ENCODE measurements at places on chromosomes 4 and X.

DNA sequence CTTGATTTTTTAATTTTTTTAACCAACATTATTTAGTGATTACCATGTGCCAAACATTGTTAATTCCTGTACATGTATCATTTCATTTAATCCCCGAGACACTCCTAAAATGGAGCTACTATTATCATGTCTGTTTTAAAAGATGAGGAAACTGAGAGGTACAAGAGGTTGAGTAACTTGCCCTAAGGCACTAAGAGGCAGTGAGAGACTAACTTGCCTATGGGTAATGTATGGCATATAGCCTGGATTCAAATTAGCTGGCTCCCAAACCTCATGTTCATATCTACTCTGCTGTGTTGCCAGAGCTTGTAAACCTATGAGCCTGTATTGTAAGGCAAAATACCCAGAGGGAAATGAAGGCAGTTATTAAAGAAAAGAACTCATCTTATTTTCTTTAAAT lies 443.6 kb downstream of the IL15 start:
- no peak for DNase-seq

DNA sequence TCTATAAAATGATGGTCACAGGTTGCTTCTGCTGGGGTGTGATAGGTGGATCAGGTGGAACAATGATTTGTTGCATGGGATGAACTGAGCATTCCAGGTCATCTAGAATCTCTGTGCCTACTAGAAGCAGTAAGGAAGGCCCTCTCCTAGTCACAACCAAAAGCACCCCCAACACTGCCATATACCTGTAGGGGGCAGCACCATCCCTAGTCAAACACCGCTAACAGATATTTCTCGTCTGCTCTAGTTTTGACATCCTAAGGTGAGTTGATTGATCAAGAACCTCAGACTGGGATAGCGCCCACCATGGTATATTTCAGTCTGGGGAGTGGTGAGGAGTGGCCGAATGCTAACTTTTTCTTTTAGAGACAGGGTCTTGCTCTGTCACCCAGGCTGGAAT lies 160.2 kb downstream of the NHS start:
- no peak for DNase-seq

GRCh38 chr4:36328130-36328529 lies 46.7 kb downstream of the DTHD1 start:
- peak; percentile 65 for DNase-seq

DNA sequence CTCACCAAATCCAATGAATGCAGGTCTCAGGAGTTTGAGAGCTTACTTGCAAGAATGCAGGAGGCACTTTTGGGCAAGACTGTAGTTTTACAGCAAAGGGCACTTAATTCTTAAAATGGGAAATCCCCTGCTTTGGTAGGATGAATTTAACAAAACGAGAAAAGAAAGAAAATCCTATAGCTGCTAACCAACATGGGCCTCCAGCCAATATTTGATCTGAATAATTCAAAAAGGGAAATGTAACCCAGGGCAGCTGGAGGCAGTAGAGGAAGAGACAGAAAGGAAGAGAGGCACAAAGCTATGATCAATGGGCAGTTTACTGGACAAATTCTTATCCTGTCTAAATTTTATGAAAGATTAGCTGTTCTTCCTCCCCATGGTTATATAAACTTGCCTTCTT lies 142.3 kb downstream of the SH3KBP1 start:
- DNase-seq, result no peak

DNA sequence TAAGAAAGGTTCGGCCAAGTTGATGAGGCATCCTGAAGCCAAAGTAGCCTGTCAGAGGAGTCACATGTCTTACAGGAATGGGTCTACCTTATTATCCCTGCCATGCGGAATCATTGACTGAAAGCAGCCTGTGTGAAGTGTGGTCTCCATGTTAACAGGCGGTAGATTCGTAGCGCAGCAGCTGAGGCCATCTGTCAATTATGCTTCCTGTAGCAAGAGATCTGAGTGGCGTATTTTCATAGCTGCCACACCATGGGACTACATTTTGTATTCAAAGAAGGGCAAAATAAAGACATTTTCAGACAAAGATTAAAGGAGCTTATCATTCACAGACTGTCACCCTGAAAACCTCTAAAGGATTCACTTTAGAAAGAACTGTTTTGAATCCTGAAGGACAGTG lies 11.2 kb upstream of the MED14 start:
- DNase-seq, result no peak

DNA sequence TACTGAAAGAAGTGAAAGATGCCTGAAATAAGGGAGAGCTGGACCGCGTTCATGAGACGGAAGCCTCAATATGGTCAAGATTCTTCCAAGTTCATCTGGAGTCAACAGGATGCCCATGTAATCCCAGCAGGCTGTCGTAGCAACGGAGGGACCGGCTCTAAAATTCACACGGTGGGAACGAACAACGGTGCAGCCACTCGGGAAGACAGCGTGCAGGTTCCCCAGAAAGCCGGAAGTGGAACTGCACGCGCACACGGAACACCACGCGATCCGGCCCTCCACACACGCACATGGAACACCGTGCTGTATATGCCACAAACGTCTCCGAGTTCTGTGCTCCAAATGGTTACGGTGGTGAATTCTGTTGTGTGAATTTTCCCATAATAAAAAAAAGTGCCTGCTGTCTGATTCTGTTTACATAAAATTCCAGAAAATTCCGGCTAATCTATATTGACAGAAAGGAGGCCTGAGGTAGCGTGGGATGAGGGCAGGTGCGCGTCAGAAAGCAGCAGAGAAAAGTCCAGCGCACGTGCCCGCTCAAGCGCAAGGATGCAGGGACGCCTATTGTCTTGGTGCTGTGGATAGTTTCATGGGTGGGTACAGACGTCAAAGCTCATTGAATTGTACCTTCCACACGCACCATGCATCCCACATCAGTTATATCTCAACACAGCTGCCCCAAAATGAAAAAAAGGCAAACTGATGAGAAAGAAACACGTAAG lies 31.2 kb downstream of the PPP2R3B start:
- no peak for DNase-seq

DNA sequence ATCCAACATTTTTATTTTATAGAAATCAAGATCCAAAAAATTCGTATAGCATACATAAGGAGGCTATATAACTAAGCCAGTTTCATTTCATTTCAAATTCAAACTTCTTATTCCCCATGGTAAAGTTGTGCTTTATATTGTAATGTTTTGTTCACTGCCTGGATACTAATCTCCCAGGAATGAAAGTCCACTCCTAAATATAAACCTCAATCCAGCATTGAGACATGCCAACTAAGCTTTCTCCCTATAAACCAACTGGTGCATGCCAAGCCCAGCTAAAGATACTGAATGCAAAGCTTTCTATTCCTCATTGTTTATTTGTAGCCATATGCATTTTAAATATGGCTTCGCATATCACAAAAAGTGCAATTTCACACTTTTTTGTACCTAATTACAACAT lies 63.8 kb upstream of the INPP4B start:
- DNase-seq, result no peak

DNA sequence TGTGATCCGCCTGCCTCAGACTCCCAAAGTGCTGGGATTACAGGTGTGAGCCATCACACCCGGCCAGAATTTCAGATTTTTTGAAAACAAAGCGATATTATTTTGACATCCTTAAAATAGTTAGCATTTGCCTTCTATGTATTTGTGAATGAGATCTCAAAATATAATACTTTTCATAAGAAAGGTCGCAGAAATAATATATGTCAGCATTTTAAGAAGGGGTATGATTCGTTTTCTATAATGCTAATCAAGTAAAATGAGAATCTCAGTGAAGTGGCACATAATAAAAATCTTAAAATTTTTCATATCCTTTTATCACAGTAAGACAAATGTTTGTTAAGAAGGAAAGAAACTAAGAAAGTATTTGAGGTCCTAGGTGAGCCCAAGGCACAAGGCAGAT lies 52.2 kb downstream of the GRSF1 start:
- no peak for DNase-seq
